Left kidney (tissue), 8 donors: ENCODE measurements at places on chromosomes 16 and 17.

- no peak for DNase-seq
These were observed 47.6 kb downstream of the CPD start for GRCh38 chr17:30426292-30426691.

DNA sequence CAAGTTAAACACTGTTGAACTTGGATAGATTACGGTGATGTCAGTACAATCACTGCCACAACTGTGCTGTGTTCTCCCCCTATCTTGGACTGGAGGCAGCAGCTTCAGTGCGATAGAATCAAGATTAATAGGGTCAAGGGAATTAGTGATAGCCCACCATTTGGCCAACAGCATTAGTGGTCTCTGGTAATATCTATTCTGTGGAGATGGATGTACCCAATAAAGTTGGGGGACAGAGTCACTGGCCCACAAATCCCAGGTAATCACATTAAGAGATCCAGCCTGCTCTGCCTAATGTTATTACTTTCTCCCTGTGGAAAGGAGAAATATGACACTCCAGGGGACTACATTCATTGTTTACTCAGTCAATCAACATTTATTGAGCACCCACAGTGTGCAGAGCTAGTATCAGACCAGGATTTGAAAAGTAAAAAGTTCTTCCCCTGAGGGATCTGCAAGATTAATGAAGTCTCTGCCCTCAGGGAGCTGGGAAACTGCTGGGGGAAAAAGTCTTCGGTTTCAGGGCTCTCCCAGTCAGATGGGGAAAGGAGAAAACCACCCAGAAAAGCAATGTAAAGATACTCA is 23.6 kb upstream of the ATP5MC1 start:
- DNase-seq = no peak

DNA sequence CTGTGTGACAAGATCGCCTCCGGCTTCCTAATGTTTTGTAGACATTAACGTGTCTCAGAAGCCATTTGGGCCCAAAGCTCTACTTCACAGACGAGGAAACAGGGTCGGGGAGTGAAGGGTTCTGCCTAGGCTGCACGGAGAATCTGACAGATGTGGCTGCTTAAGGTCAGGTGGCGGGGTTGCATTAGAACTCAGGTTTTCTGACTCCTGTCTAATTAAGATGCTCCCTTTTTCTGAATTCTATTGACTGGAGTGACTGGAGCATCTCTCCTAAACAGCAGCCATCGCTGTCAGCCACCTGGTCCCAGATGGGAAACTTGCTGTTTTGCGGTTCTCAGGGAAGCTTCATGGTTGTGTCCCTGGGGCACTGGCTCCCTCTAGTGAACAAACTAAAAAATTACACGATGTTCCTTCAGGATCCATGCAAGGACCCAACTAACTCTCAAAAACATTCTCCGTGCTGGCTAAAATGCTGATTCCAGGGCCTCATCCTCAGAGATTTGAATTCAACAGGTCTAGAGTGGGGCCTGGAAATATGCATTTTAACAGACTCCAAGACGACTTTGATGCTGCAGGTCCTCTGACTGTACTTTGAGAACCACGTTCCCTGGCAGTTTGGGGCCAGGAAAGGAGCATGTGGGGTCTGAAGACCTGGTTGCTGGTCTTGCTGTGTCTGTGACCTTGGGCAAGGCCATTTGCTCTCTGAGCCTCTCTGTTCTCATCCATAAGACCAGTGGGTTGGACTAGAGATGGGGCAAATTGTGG is 117.4 kb downstream of the IRF8 start:
- peak; percentile 60 for DNase-seq

DNA sequence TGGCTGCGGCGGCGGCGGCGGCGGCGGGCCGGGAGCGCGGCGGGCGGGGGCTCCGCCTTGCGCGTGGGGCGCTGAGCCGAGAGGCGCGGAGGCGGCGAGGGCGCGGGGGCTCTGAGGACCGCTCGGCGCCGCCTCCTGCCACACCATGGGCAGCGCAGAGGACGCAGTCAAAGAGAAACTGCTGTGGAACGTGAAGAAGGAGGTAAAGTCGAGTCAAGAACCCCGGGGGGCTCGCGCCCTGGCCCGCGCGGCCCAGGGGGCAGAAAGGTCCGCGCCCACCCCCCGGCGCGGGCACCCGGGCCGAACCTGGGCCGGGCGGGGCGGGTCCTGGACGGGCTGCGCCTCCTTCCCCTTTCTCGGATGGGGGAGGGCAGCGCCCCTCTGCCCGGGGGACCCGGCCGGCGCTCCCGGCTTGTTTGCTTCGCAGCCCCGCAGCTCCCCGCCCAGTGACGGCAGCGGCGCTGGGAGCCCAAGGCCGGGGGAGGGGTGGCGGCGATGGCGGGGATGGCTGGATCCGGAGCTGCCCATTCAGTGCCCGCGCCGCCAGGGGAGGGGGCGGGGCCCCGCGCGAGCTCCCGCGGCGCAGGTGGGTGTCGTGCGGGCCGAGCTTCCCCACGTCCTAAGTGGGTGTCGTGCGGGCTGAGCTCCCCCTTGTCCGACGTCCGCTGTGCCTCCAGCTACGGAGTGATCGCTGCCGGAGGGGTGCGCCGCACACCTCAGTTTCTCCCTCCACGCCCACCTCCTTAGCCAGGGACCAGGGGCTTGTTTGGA is 428 bp downstream of the SGSM2 start:
- no peak for DNase-seq

GRCh38 chr17:15171167-15172047 is 93.7 kb downstream of the PMP22 start:
- DNase-seq = peak; percentile 78

DNA sequence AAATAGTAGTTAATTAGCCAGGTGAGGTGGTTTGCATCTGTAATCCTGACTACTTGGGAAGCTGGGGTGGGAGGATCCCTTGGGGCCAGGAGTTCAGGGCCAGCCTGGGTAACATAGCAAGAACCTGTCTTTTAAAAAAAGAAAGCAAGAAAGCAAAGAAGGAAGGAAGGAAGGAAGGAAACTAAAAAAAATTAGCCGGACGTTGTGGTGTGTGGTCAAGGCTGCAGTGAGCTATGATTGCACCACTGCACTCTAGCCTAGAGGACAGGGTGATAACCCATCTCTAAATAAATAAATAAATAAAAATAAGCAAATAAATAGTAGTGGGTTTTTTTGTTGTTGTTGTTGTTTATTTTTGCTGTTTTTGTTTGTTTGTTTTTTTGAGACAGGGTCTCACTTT is 39.3 kb upstream of the MAP2K6 start:
- no peak for DNase-seq

DNA sequence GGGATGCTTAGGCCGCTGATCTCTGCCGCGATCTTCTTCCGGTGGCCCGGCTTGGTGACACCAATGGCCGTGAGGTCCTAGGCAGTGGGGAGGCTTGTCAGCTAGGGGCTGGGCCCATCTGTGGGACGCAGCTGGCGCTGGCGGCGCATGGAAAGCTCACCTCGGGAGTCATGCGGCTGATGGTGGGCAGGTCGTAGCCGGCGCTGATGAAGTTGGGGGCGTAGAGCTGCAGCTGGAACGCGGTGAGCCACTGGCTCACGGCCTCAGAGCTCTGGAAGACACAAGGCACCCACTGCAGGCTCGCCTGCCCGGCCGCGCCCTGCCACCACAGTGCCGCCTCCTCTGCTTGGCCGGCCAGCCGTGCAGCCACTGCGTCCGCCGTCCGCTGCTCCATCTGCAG is 12.7 kb downstream of the CASKIN1 start:
- no peak for DNase-seq

DNA sequence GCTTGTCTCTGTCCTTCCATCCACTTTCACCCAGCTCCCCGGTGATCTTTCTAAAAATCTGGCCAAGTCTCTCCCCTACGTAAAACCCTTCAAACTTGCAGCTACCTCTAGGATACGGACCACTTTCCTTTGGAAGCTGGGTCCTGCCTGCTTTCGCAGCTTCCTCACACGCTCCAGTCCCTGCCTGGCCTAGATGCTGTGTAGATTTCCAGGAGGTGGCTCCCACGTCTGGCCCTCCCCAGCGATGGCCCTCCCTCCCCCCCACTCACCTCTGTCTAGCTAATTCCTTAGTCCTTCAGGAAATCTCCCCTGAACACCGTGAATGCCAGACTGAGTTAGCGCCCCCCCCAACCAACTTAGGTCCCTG is 579 bp upstream of the LRRC59 start:
- no peak for DNase-seq

DNA sequence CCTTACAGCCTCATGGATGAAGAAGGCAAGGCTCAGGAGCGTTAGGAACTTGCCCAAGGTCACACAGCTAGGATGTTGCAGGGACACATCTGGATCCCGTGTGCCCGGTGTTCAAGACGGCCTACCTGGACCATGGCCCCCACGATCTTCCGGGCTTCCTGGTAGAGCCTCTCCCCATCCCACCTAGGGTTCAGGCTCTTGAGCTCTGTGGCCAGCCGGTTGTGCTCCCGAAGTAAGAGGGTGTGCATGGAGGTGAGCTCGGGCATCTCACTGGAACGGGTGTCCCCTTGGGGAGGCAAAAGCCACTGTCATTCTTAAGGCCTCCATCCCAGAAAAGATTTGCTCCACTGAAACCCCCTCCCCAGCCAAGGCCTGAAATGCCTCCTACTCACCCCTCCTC is 5.3 kb downstream of the MPO start:
- DNase-seq = no peak

GRCh38 chr16:85724126-85724879 is 26.6 kb downstream of the C16orf74 start:
- DNase-seq = no peak

DNA sequence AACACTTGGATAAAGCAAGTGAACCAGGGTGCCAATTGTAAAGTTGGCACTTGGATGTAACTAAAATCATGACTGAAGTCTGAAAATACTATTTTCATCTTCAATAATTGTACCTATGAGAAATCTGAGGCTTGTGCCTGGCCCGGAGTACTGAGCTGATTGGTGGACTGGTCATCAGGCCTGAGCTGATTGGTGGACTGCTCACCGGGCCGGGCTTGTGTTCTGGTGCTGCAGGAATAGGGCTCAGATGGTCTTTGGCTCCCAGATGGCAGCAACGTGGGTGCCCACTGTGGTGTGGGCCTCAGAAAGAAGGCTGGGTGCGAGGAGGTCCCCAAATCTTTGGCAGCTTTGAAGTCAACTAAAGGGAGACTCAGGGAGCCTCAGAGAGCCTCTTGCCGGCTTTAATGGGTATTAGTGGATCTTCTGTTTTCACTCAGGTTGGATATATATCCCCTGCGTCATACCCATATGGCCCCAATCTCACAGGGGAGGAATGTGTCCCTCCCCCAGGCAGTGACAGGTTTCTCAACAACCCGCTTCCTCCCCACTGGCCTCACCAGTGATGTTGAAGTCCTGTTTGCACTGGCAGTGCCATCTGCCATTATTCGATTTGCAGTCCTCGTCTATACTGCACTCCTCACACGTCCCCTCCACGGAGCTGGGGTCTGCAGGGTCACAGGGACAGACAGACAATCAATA is 4.7 kb downstream of the UMOD start:
- DNase-seq = no peak

- no peak for DNase-seq
These were observed 2.5 kb upstream of the AKAP10 start for GRCh38 chr17:19979917-19980770.

DNA sequence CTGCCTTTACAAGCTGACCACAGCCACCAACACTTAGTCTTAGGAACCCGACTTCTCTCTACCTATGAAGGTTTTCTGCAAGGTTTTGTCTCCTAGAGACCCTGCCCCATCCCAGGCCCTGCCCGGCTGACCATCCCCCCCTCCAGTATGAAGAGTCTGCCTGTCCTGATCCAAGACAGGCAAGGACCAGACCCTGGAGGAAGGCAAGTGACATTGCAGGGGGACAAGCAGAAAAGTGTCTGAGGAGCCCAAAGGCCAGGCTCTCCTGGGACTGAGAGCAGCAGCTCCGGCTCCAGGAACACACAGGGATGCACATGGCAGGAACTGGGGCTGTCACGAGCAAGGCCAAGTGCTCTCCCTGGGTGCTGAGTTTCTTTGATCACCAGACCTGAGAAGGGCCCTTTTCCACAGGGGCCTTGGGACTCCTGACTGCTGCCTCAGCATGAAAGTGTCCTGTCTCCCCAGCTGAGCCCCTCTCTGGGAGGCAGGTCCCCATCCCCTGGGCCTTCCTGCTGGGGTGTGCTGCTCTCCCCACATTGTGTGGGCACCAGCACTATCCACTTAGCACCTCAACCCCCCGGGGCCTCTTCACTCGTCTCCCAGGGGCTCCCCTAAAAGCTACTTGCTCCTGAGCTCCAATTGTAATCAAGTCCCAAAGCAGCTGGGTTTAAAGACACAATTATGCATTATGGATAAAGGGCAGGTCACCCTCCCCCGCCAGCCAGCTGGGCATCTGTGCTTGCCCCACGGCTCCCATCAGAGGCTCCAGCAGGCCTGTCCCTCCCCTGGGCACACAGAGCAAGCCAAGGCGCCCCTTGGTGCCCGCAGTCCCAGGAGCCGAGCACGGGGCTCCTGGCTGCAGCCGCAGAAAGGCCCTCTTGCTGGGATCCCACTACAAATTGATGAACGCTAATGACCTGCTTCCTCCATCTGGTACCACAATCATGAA is 11.6 kb upstream of the CACNG4 start:
- DNase-seq = no peak

DNA sequence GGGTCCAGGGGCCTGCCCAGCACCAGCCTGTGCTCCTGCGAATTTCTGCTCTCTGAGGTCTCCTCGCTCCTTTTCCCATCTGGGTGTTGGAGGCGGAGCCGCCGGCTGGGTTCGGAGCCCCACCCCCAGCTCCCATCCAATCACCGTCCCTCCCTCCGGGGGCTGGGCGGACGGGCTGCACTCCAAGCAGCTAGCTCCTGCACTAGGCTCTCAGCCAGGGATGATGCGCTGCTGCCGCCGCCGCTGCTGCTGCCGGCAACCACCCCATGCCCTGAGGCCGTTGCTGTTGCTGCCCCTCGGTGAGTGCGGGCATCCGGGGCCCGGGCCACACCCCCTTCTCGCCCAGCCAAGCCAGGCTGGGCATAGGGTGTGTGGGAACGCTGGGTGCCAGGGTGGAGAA is at the start of gene NRN1L:
TSS of gene NRN1L (plus strand) at position 202 of the 400 bp plus-strand sequence. CDS start at position 221, 19 bp downstream.
- peak; percentile 67 for DNase-seq

GRCh38 chr16:79066561-79066960 is 534.0 kb downstream of the MAF start:
- DNase-seq = no peak

- no peak for DNase-seq
These were observed 232.5 kb upstream of the ZFHX3 start for GRCh38 chr16:73280388-73280787.

GRCh38 chr17:10210151-10210574 is 11.8 kb upstream of the GAS7 start:
- DNase-seq = peak; percentile 48

DNA sequence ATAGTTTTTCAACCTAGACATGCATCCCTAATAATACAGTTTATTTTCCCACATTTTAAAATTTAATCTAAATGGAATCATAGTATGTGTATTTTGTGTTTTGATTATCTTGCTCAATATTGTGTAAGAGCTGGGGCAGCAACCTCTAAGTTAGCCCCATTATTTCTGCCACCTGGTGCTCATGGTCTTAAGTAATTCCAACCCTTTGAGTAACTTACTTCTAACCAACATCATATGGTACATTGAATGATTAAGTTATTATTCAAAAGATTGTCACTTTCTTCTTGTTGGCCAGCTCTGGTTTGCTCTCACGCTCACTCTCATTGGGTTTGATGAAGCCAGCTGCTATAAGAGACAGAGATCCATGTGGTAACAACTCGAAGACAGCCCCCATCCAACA is 3.9 kb upstream of the KRTAP4-3 start:
- no peak for DNase-seq
